ENCODE measurements at places on chromosomes 13 and 19.

- no peak for DNase-seq
These were observed 289.0 kb downstream of the DACH1 start for GRCh38 chr13:71578048-71578447.

GRCh38 chr13:46675016-46675415, 121.9 kb downstream of the ESD start:
- no peak for DNase-seq

GRCh38 chr13:45782327-45783045, 69.1 kb downstream of the SIAH3 start:
- no peak for DNase-seq

DNA sequence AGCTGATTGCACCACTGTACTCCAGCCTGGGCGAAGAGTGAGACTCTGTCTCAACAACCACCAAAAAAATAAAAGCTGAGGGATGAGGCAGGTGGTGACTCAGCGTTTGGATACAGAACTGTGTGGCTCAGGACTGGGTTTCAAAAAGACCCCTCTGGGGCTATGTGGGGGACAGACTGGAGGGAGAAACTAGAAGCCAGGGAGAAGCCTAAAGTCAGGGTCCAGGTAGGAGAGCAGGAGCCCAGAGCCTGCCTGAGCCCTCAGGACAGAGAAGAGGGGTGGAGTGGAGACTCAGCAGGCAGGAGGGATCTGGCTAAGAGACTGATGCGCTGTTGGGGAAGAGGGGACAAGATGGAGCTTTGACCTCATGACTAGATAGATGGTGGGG, 1.8 kb upstream of the CD37 start:
- DNase-seq, result no peak

- no peak for DNase-seq
These were observed 62.3 kb downstream of the GSX1 start for GRCh38 chr13:27854606-27855005.

GRCh38 chr19:21697698-21698097, 69.7 kb downstream of the ZNF100 start:
- DNase-seq, result no peak

GRCh38 chr13:101845245-101846020, 393.0 kb downstream of the ITGBL1 start:
- no peak for DNase-seq

DNA sequence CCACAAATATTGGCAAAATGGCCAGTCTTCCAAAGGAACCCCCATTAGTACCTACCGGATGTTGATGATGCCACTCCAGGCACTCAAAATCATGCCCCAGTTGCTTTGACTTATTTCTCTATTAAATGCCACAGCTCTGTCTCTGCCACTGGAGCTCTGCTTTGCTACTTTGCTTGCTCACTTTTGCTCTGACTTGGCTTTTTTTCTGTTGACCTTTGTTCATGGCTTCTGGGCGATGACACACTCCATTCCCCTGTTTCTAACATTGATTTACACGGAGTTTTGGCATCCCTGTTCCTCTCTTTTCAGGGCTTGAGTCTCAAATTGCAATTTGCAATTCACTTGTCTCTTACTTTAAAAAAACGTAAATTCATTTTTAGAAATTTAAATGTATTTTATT, 217.1 kb upstream of the SPRY2 start:
- DNase-seq, result no peak

DNA sequence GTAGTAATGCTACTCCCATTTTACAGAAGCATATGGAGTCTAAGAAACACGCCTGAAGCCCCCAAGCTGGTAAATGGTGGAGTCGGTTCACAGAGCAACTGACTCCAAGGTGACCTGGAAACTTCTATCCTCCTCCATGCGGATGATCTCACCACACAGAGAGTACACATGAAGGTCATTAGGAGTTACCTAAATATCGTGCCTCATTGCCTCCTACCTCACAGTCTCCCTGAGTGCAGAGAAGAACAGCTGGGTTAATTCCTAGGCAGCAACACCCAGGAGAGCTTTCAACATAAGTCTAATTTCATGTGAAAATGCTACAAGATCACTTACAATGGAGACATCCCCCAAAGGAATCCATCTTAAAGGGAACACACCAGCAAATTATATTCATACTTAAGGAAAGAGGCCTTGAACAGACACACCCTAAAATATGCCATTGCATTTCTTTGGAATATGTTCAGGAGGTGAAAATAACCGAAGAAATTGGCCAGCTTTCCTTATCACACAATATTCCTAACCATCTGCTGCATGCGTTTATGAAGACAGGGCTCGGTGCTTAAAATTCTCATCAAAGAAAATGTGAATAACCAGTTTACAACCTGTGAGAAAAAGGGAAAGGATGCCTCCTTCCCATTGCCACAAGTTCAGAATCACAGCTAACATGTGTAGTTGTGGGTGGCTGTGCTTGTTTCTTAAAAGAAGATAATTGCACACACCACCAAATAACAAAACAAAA, 203.6 kb upstream of the NBEA start:
- no peak for DNase-seq

GRCh38 chr13:34114581-34114980, 296.6 kb downstream of the RFC3 start:
- no peak for DNase-seq

GRCh38 chr19:16435238-16435917, 36.4 kb downstream of the EPS15L1 start:
- peak; percentile 87 for DNase-seq

Data from BJ (cell line).